ENCODE measurements at places on chromosomes 7 and 10. TPM values are rescaled to one million over a fixed set of nuclear protein-coding genes. Genes with fewer than 3 reads are reported as not detected.

DNA sequence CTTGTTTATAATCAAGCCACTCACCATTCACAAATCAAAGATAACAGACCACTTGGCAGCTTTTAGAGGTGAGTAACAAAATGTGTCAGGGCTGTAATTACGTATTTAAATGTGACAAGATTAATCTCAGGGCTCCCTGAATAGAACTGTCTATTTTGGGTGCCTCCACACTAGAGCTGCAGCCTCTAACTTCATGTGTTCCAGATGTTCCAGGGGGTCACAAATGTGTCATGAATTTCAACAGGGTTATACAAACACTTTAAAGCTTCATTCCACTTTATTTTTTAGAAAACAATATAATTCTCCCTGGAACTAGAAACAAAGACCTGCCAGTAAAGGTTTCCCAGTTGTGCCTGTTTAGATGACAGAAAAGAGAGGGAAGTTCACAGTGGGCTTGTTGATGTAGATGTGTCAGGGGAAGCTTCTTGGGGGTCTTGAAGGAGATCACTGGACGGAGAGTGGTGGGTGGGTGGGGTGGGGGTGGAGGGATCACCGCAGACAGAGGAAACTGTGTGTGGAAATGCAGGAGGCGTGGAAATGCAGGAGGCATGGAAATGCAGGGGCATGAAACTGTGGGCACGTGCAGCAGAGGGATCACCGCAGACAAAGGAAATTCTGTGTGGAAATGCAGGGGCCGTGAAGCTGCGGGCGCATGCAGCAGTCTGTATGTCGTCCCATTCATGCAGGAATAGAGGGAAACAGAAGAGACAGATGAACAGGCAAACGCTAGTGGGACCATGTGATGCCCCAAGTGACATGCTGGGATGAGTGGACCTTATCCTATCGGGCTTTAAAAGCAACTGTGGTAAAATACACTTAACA is 42.0 kb upstream of the TRIL start:
- no peak for DNase-seq

DNA sequence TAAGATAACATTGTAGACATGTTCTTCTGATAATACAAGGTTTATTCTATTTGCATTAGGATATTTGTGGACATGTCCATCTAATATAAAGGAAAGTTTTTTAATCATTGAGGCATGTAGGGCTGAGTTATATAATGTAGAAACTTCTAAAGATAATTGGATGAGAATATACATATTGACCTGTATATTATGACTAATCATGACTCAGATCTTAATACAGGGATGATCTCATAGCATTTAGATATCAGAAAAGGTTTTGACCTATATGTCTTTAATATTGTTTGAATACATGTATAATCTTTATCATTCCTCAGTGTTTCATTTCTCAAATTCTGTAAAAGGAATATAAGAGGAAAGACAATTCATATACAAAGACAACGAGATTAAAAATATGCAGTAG is 39.2 kb downstream of the CD36 start:
- DNase-seq, result no peak

DNA sequence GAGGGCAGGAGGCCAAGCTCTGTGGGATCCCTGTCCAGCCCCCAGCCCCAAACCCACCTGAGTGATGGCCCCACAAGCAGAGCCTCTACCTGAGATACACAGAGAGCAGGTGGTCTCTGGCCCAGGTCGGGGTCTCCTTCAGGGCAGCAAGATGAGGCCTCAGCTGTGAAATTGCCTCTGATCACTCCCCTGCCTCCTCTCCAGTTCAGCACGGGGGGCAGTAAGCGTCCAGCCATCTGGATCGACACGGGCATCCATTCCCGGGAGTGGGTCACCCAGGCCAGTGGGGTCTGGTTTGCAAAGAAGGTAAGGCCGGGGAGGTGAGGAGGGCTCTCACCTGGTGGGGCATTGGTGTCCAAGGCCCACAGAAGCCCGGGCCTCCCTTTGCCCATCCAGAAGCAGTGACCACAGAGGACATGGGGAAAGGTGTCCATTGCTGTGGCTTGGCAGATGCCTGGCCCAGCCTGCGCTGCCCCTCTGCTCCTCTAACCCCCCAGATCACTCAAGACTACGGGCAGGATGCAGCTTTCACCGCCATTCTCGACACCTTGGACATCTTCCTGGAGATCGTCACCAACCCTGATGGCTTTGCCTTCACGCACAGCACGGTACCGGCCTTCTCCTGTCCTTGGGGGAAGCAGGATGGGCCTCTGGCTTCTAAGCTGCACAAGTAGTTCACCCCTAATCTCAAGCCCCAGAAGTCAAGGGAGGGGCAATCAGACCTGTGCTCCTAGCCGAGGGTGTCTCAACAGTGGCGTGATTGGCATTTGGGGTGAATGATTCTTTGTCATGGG is 3.1 kb downstream of the CPA1 start:
- no peak for DNase-seq

- no peak for DNase-seq
Measured at GRCh38 chr10:77279207-77279606, 358.4 kb downstream of the KCNMA1 start.

Gene PON3
- 67.2 TPM for total RNA-seq
